Kidney tubule cell (primary cell): ENCODE measurements at places on chromosomes 1 and 21.

DNA sequence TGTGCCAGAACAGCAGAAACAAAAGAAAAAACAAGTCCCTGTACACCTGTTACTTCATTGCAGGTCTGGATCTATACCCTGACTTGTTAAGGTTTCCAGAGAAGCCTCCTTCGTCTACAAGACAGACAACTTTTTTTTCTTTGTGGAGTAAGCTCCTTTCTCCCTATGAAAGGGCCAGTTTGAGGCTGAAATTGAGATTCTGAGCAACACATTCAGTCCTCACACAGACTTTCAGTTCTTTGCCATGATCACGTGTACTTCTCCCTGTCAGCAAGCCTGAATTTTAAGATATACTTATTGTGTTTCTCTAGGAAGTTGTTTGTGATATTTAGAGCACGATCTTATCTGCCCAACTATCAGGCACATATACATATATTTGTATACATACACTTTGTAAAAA is 374.0 kb downstream of the NTNG1 start:
- no peak for DNase-seq

DNA sequence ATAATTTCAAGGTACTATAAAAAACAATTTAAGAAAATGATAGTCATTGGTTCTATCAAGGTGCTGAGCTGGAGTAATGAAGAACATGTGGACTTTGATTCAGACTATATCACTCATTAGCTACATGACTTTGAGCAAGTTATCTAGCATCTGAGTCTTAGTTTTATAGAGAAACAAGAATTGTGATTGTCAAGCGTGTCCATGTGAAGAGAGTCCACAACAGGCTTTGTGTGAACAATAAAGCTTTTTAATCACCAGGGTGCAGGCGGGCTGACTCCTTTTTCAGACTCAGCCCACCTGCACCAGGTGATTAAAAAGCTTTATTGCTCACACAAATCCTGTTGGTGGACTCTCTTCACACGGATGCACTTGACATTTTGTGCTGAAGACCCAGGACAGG is 26.6 kb upstream of the DMRTB1 start:
- DNase-seq, result no peak

DNA sequence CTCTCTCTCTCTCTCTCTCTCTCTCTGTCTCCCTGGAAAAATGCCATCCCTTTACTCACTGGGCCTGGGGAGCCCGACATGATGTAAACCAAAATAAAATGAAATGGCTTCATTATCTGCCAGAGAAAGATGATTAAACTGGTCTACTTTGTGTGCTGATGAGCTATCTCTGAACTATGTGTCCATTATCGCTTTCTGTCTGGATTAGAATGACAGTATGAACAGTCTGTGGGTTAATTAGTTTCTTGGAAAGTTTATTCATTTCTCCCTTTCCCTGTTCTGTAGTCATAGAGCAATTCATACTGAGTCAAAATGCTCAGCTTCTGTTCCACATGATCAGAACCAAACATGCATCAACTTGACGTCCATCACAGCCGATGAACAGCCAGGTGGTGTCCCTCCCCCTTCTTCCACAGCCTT is 72.4 kb upstream of the KCND3 start:
- peak; percentile 88 for DNase-seq

- DNase-seq, result peak; percentile 89
Measured at GRCh38 chr1:87140831-87141540, 187.7 kb upstream of the LMO4 start.

DNA sequence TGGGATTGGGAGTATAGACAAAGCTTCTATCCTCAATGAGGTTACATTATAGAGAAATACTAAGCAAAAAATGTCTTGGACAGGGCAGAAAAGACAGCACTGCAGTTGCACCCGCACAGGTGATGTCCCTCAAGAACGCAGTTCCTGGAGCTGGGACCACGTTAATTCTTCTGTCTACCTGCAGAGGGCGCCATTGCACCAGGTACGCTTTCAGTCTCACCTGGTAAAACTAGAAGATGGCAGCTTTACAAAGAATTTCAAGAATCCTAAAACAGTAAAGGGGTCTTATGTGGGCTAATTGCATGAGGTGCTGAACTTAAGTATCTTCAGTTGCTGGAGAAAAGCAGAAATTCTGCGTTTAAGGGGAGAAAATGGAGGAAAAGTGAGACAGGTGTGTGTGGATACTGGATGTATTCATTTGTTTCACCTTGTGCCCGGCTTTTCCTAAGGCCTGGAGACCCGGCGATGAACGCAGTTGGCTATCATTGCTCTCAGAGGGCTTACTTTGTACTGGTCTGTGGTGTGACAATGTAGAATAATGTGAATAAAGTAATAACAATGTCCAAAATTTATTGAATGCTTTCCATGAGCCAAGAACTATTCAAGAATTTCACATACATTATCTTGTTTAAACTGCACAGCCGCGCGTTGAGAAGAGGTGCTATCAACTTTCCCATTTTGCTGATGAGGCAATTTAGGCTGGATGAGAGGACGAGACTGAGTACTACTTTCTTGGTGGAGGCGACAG is 276.3 kb upstream of the GREM2 start:
- peak; percentile 48 for DNase-seq

DNA sequence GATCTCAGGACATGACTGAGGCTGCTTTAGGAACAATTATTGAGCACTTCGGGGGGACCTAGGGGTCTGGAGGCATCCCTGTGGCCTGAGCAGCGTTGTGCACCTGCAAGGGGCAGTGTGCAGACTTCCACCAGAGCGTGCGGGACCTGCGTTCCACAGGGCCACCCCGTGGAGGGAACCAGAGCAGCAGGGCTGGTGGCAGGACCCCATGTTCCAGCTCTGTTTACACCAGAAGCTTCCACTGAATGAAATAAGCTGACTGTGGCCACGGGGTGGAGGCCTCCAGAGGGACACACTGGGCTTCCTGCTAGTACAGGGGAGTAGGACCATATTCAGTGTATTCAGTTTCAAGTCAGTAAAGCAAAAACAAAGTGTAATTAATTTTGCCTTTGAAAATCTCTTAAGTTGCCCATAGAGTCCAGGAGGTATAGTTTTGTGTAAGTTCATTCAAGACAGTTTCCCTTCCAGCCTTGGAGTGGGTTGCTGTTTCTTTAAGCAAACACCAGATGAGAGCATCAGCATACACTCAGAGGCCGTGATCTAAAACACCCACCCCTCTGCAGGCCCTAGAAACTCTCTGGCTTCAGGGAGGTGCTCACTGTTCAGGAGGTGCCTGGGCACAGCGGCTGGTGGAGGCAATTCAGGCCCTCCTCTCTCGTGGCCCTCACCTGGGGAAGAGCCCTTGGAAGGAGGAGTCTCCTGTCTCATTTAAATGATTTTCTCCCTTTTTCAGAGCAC is 16.6 kb downstream of the SLC1A7 start:
- DNase-seq, result no peak

DNA sequence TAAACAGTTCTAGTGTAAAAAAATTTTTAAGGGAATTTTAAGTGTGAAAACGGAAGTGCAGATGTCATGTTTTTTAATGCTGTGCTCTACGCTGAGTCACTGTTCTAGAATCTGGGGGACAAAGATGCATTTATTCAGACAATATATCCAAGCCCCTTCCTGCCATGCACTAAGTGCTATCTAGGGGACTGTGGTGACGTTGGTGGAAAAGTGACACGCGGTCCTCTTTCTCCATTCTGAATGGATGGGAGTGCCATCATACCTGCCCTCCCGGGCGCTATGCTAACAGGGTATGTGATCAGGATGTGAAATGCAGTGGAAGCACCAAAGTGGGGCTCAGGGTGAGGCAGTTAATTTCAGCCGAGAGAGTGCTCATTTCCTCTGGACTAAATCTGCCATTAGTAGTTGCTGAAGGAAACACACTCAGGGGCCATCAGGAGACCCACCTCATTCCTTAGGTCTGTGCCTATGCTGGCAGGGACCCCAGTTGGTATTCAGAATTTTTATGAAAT is 6.6 kb downstream of the C1orf226 start:
- DNase-seq, result no peak

GRCh38 chr1:48808496-48808895 is 31.8 kb upstream of the BEND5 start:
- no peak for DNase-seq

DNA sequence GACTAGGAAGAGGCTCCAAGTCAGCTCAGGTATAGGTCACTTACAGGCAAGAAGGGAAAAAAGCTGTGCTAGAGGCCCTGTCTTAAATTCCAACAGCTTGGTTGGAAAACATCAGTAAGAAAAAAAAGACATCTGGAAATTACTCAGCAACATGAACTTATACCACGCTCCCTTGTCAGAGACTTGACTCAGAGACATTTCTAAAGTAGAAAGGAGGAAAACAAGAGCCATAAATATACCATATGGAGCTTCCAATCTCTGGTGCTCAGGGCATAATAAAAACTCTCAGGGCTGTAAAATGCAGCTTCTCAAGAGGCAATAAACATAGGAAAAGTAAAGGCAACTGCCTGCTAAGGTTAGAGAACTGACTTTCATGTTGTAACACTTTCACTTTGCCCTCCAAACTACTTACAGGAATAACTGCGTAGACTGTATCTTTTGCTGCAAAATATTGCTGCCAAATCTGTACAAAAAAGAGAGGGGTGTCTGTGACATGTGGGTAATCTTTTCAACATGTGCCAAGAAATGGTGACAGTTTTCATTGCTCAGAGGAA is 14.7 kb downstream of the ATPAF1 start:
- DNase-seq, result no peak

GRCh38 chr1:193629875-193630274 is 443.5 kb upstream of the B3GALT2 start:
- DNase-seq, result peak; percentile 62

GRCh38 chr21:34808569-34809204 is 139.9 kb downstream of the CLIC6 start:
- no peak for DNase-seq

GRCh38 chr1:168897249-168897648 is 168.2 kb upstream of the DPT start:
- DNase-seq, result no peak

DNA sequence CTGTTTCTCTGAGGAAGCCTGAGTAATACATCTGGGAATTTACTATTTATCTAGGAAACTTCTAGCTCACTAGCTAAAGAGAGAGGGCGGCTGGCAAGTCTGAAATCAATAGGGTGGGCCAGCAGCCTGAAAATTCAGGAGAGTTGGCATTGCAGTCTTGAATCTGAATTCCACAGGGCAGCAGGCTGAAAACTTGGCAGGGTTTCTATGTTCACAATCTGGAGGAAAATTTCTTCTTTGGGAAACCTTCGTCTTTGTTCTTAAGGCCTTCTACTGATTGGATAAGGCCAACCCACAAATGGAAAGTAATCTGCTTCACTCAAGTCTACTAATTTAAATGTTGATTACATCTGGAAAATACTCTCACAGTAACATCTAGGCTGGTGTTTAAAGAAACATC is 101.0 kb upstream of the COG2 start:
- DNase-seq, result no peak

DNA sequence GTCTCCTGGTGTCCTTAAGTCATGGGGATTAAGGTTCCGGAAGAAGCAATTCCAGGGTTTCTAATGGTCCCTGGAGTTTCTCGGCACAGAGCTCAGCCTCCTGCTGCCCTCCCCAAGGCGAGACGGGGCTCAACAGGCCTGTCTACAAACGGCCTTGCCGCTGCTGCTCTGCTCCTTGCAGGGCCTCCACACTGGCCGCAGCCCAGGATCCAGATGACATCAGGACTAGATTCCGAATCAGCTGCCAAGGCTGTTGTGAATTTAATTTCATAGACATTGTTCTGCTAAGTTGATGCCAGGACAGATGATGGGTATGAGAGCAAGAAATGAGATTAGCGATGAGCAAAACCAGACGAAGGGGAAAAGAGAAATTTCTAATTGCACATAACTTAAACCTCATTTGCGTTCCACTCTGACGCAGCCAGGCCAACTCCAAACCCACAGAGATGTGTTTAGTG is 103.6 kb upstream of the BACE2 start:
- DNase-seq, result no peak

DNA sequence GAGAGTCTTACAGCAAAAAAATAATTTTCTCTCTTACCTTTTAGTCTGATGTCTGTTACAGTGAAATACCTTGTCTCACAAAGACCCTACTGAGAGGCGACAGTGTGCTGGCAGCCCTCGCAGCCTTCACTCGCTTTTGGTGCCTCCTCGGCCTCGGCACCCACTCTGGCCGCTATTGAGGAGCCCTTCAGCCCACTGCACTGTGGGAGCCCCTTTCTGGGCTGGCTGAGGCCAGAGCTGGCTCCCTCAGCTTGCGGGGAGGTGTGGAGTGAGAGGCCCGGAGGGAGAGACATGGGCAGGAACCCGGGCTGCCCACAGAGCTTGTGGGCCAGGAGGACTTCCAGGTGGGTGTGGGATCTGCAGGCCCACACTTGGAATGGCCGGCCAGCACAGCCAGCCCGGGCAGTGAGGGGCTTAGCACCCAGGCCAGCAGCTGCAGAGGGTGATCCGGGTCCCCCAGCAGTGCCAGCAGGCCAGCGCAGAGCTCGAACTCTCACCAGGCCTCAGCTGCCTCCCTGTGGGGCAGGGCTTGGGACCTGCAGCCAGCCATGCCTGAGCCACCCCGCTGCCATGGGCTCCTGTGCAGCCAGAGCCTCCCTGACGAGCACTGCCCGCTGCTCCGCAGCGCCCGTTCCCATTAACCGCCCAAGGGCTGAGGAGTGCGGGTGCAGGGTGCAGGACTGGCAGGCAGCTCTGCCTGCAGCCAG is 10.8 kb upstream of the CFHR1 start:
- DNase-seq, result no peak

GRCh38 chr1:37096523-37096922 is 62.2 kb upstream of the GRIK3 start:
- peak; percentile 1 for DNase-seq

- peak; percentile 90 for DNase-seq
Measured at GRCh38 chr1:119646521-119647227, 1.4 kb downstream of the ZNF697 start.

DNA sequence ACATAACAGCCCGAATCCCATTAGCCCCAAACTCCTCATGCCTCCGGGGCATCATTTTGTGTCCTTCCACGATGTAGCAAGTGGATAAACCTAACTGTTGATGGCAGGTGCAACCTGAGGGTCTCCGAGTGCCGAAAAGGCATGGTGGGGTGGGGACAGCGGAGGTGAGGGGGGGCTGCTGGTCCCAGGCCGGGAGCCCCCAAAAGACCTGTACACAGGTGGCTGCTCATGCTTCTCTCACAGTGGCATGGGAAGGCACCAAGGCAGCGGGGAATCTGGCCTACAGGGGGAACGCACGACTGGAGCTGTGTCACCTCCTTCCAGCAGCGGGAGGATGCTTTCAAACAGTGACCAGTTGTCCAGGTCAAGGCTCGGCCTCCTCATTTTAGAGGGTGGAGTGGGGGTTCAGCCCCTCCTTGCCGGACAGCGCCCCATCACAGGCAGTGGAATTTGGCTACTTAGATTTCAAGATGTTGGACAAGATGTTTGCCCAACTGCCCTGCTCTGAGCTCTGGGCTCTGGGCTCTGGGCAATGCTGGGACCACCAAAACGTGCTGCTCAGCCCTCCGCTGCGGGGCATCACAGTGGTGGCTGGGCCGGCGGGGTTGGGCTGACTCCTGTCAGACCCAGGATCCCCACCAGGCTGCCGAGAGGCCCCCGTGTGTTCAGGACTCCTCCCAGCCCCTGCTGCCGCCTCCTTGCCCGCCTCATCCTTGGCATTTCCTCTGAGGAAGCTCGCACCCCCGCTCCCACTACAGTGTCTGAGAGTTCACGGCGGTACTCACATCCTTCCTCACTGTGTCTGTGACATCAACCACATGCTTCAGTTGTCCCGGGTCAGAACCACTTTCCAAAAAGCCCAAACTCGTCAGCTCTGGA is 7.6 kb downstream of the DNMT3L start:
- no peak for DNase-seq
